Hepatocyte (in vitro differentiated cells): ENCODE measurements at places on chromosomes 7 and 10. TPM values are rescaled to one million over a fixed set of nuclear protein-coding genes. Genes with fewer than 3 reads are reported as not detected.
A peak's percentile ranks its signal among the peaks of the same experiment; 100 is the strongest.

The VSIR gene
- polyA plus RNA-seq = 43.4 and 45.5 TPM in 2 replicates

The FAM237B gene
- polyA plus RNA-seq = not detected in 2 replicates

The SMIM30 gene
- 74.0 and 78.0 TPM in 2 replicates for polyA plus RNA-seq

The CFAP70 gene
- 1.2 and 1.6 TPM in 2 replicates for polyA plus RNA-seq

- H3K27me3 ChIP-seq = no peaks in the 10 kb centered on the region
- H3K4me3 ChIP-seq = no peak overlapping the region
- H3K4me1 ChIP-seq = no peaks in the 10 kb centered on the region
- peak; percentile 31 for DNase-seq
- H3K36me3 ChIP-seq = no peaks in the 10 kb centered on the region
- peak overlapping the region; percentile 63 for H3K27ac ChIP-seq
Observed at GRCh38 chr10:7107285-7107684, 303.5 kb downstream of the SFMBT2 start.

- DNase-seq = peak; percentile 71
- H3K27ac ChIP-seq = no peak overlapping the region
- peaks cover 5% of the 10 kb centered on the region for H3K4me1 ChIP-seq
- no peaks in the 10 kb centered on the region for H3K27me3 ChIP-seq
- H3K4me3 ChIP-seq = no peak overlapping the region
Observed at GRCh38 chr10:72834183-72834825, 59.2 kb upstream of the OIT3 start.

DNA sequence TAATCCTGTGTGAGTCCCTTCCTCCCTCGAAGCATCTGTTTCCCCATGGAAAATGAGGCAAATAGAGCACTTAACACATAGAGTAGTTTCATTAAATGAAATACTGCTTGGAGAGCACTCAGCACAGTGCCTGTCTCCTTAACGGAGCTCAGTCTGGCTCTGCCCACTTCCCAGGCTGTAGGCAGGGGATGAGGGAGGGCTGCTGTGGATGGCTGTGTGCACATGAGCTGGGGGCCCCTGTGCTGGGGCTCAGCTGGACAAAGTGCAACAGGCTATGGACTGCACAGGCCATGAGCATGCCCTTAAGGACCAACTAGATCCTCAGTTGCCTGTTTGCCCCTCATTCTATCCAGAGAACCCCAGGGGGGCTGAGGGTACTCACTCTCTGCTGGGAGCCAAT is 14.5 kb downstream of the ZCCHC24 start:
- H3K36me3 ChIP-seq = no peaks in the 10 kb centered on the region
- peak; percentile 60 for DNase-seq
- peak overlapping the region; percentile 93 for H3K27ac ChIP-seq
